Hepatocyte (in vitro differentiated cells): ENCODE measurements at places on chromosomes 5 and 9.
A peak's percentile ranks its signal among the peaks of the same experiment; 100 is the strongest.

DNA sequence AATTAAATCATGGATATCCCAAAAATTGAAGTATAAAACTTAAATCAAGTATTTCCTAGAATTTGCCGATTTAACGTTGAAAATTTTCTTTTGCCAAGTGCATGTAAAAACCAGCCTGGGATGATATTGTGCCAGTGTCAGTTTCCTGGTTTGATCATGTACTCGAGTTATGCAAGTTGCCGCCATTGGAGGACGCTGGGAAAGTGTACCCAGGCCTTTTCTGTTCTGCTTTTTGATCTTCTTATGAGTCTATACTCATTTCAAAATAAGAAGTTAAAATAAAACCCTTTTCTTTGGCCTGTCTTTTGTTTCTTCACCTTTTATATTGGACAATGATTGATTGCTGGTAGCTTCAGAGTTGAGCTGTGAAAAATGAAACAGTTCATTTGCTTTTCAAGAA, 93.1 kb upstream of the NFIL3 start:
- DNase-seq = no peak

DNA sequence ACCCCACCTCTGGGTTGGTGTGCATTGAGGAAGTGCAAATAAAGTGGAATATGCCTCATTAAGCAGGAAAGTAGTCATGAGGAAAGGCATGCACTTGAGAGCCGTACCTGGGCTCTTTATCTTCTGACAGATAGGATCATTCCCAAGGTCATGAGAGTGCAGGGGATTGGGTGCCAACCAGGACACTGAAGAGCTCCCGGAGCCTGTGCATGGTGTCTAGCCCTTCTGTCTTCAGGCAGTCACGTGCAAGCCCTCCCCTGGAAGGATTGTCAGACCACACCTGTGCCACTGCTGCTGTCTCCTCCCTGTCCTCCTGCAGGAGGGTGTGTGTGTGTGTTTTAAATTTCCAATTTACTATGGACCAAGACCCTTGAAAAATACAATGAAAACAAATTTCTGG, 69.6 kb downstream of the PDE8B start:
- no peak for DNase-seq

DNA sequence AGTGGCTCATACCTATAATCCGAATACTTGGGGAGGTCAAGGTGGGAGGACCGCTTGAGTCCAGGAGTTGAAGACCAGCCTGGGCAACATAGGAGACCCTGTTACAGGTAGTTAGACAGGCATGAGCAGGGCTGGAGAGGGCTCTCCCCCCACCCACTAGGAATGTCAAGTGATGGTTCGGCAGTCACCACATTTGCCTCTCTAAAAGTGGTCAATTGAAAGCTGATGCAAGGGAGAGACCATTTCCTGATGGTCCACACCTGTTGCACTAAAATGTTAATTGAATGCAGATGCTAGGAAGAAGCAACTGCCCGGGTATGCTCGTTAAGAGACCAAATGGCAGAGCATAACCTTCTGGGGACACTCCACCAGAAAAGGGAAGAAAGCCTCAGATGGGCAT, 82.7 kb downstream of the SFXN1 start:
- DNase-seq = no peak

GRCh38 chr5:89302102-89302891, 419.3 kb upstream of the MEF2C start:
- no peak for DNase-seq

- no peak for DNase-seq
Observed at GRCh38 chr9:126806336-126806735, 1.5 kb downstream of the ZBTB43 start.

- no peak for DNase-seq
Observed at GRCh38 chr9:132582786-132583583, 579 bp downstream of the BARHL1 start.

DNA sequence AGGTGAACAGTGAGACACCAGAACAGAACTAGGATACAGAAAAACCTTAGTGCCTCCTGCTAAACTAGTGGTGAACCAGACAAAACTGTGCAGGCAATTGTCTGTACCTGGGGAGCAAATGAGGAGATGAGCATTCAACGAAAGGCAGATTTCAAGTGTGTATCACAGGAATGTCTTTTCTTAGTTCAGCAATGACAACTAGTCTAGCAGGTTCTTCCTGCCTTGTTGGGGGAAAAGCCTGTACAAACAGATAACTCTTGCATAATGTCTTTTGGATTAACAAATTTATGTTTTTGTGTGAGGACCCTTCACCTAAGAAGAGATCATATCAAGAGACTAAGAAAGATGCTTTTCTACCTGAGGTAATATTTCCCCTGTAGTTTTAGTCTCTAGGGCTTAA, 21.8 kb upstream of the DENND4C start:
- DNase-seq = peak; percentile 22

DNA sequence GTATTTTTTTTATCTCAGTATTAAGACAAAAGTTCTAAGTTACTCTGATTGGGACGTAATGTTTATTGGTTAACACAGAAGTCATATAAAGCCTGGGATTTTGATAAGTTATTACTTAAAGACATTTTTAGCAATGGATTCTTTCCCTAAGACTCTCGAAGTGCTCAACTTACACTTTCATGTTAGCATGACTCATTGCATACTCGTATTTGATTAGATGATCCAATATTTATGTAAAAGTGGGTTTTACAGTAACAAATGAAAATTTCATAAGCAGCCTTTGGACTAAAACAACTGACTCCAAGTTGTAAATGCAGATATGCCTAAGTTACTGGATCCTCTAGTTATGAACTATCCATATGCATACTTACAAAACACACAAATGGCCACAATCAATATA, 567.7 kb upstream of the NUDT12 start:
- DNase-seq = no peak

GRCh38 chr5:164934039-164934438, 1428.6 kb downstream of the MAT2B start:
- no peak for DNase-seq

DNA sequence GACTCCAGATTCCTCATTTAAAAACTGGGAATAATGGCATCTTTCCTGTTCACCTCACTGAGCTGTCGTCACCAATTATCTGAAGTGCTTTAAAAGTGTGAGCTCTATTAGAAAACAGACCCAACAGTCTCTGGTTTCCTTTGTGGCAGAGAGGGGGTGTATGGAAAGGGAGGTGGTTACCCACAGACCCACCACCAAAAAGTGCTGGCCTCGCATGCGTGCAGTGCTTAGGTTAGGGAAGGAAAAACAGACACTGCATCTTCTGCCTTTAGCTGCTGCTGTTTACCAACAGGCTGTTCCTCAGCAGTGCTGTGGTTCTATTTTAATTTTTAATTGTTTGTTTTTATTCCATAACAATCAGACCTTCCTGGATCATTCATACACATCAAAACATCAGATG, 249.6 kb downstream of the PIK3R1 start:
- no peak for DNase-seq

- DNase-seq = no peak
Observed at GRCh38 chr9:73527521-73527920, 375.9 kb downstream of the ANXA1 start.

- DNase-seq = no peak
Observed at GRCh38 chr5:78887384-78888118, 97.6 kb downstream of the ARSB start.

GRCh38 chr5:9523090-9523823, 22.6 kb downstream of the SEMA5A start:
- DNase-seq = peak; percentile 23

GRCh38 chr5:150515446-150515845, 7.5 kb downstream of the NDST1 start:
- no peak for DNase-seq

DNA sequence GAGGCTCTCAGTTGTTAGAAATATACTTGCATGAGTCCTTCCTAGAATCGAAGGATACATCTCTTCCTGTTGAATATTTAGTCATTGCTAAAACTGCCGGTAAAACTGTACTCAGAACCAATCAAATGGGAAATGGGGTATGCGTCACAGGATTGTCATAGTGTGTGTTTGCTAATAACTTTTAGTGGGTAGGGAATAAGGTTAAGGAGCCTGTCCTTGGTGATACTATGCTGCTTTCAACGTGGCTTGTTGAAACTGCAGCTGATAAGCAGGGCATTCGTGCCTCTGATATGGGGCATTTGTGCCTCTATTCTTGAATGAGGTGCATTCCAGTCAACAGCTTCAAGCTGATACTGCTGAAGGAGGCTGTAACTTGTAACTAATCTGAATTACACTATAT, 26.6 kb downstream of the HABP4 start:
- DNase-seq = no peak

- no peak for DNase-seq
Observed at GRCh38 chr5:83516377-83516776, 44.8 kb downstream of the VCAN start.

- DNase-seq = no peak
Observed at GRCh38 chr5:54296386-54296785, 14.0 kb downstream of the ARL15 start.

DNA sequence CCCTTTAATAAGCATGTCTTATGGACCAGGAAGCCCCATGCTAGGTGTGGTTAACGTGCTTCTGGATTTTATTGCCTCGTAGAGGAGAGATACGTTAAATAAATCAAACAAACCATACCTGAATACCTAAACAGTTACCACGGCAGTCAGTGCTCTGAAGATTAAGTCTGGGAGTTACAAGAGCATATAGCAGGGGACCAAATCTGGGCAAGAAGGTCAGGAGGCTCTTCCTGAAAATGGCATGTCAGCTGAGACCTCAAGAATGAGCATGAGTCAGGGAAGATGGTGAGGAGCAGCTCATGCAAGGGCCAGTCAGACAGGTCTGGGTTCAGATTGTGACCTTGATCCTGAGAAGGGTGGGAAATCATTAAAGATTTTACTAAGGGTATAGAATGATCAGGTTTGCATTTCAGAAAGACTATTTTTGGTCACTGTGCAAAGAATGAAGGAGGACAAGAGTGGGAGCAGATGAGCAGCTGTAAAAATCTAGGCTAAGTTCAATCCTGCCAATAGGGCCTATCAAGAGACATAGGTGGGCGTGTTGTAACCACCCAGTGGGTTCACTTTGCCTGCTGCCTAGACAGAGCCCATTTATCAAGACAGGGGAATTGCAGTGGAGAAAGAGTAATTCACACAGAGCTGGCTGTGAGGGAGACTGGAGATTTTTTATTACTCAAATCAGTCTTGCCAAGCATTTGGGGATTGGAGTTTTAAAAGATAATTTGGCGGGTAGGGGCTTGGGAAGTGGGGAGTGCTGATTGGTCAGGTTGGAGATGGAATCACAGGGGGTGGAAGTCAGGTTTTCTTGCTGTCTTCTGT, 4.8 kb upstream of the ZNF366 start:
- no peak for DNase-seq

DNA sequence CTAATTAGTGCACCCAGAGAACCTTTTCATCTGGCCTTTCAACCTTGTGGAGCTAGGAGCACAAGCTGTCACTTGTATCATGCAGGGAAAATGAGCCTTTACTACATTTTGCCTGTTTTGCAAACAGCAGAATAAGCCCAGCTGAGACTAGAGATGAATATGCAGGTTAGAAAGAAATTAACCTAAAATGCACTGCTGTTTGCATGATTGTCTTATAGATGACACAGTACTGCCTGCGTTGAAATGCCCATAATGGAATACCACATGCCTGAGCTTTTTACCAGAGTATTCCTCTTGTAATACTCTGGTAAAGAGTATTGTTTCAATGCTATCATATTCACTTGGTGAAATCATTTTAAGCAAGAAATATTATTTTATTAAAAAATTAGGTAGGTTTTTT, 90.7 kb downstream of the SNX24 start:
- DNase-seq = no peak

GRCh38 chr9:13023498-13023897, 248.7 kb downstream of the LURAP1L start:
- no peak for DNase-seq

GRCh38 chr5:138629392-138629791, 54.2 kb upstream of the HSPA9 start:
- DNase-seq = no peak

- no peak for DNase-seq
Observed at GRCh38 chr9:21311889-21312288, 6.8 kb upstream of the IFNA5 start.

DNA sequence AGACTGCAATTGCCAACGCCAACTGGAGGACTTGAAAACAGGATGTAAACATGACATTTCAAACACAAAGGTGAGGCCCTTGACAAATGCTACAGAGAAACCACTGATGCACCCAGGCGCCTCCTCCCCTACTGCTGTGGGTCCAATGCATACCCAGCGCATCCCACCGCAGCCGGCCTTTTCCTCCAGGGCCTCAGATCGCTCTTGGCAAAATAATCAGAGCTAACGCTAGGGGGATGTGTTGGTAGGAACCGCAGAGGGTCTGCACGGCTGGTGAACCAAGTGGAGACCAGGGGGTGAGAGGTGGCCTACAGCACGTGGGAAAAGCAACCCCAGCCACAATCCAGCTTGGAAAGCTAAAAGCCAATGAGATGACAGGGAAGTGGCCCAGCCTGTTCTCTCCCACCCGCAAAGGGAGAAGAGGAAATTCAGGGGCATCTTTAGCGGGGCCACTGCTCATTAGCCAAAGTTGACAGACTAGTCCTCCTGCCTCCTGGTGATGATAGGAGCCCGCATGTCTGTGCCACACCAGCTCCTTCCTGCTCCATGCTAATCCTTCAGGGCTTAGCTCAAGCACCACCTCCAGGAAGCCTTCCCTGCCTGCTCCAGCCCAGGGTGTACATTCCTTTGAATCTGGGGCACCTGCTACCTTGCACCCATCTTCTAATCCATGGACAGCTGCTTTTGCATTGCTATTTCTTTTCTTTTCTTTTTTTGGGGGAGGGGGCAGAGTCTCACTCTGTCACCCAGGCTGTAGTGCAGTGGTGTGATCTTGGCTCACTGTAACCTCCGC, 5.9 kb downstream of the FAM163B start:
- no peak for DNase-seq

DNA sequence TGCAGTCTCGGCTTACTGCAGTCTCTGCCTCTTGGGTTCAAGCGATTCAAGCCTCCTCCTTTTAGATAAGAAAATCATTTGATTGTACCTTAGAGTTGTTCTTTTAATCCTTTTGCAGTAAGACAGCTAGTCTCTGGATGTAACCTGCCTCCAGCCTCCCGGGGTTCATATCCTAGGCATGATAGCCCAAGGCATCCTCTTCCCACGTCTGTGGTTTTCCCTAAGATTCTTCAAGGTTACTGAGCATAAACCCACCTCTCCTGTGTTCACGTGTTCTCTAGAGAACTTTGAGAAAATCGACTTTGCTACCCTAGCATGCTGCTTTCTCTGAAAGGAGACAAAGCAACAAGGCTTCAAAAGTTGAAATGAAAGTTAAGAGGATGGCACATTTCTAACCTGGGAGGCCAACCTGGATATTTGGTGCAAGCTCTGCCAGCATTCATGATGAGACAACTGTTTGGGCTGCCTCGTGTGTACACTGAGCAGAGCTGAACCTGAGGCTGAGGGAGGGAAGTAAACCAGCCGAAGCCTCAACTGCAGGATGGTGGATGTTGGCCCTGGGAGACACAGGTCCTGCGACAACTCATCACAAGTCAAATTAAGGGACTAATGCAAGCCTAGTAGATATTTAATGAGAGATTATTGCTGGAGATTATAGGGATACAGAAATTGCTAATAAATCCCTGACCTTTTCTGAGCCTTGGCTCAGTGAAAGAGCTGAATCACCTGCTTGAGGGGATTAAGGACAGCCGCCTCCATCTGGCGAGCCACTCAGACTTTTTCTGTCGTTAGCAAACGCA, 261.8 kb downstream of the ARHGAP26 start:
- no peak for DNase-seq

- no peak for DNase-seq
Observed at GRCh38 chr5:112532654-112533360, 113.7 kb upstream of the EPB41L4A start.
